ENCODE measurements at places on chromosomes 12 and 14.

DNA sequence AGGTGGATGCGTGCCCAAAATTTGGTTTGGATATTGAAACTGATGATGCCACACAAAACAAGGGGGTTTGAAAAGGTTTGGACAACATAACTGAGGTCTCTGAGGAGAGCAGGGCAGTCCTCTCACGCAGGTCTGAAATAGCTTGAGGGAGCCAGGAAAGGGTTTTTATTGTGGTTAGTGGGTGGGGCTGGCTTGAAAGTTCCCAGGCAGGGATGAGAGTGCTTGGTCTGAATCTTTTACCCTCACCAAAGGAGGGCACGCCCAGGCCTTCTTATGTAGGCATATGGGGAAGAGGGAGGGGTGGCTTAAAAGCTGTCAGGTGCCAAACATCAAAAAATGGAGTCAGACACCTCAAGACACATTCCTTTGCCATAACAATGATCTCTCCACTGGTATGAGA is 493.1 kb upstream of the CCDC196 start:
- no peak for DNase-seq

- DNase-seq, result no peak
These were observed 75.8 kb downstream of the FRMD6 start for GRCh38 chr14:51727526-51727925.

DNA sequence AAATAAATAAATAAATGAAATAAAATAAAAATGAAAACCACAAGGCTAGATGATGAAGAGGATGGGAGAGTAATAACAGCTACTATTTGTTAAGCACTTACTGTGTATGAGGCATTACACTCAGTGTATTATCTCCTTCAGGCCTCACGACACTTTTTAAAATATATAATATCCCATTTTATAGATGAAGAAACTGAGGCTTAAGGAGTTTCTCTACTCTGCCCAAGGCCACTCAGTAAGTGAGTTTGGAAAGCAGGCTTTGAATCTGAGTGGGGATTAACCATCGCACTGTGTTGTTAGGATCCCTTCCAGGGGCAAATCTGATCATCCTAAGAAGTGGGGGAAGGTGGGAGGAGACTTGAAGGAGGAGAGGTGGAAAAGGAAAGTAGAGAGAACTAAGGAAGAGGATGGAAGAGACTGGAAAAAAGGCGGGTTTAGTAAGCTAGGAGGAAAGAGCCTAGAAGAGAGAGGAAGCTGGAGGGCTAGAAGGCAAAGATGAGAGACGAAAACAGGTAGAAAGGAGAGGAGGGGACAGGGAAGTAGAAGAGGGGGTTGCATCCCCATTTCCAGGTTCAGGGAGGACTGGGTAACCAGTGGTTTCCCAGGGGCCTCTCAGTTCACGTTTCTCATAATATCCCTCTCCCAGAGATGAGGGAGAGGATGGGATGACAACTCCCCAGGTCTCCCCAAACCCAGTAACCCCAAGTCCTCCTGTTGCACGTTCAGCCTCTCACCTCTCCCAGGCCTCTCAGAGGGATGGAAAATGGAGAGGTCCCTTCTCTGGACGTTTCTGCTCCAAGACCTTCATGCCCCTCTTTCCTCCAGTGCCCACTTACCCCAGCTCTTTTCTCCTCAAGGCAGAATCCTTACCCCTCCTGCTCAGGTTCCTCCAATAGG is 1.7 kb downstream of the STAT6 start:
- DNase-seq, result no peak

GRCh38 chr14:74824997-74825396 is 50.9 kb downstream of the PROX2 start:
- no peak for DNase-seq

GRCh38 chr14:38850664-38851063 is 252.4 kb downstream of the SEC23A start:
- DNase-seq, result no peak

GRCh38 chr12:127640181-127640886 is 626.6 kb upstream of the TMEM132C start:
- no peak for DNase-seq

Measured in eye (tissue), 1 donor.